ENCODE measurements at places on chromosomes 16 and 17. TPM values are rescaled to one million over a fixed set of nuclear protein-coding genes. Genes with fewer than 3 reads are reported as not detected.

NSF gene
- 21.7 TPM for total RNA-seq

UTS2R gene
- total RNA-seq = not detected

INPP5K gene
- total RNA-seq = 25.5 TPM

NGFR gene
- total RNA-seq = 0.69 TPM
